ENCODE measurements at places on chromosomes 11 and 22.

- DNase-seq: no peak
Measured at GRCh38 chr22:46145361-46145851, 4.9 kb upstream of the PPARA start.

DNA sequence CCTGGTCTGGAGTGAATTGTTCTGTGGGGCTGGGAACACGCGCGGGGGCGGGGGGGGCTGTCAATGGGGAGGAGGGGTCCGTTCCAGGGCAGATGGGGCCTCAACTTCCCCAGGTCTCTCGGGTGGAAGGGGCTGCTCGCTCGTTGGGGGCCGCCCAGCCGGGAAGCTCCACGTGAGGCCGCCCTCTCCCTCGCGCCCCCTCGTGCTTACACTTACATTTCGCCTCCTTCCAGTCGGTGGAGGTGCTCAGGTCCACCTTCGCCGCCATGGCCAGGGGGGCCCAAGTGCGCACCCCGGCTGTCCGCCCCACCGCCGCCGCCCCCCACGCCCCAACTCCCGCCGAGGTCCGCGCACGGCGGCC, 452 bp downstream of the MACROD1 start:
- peak; percentile 40 for DNase-seq

GRCh38 chr11:122398167-122398566, 257.4 kb upstream of the UBASH3B start:
- DNase-seq: no peak

DNA sequence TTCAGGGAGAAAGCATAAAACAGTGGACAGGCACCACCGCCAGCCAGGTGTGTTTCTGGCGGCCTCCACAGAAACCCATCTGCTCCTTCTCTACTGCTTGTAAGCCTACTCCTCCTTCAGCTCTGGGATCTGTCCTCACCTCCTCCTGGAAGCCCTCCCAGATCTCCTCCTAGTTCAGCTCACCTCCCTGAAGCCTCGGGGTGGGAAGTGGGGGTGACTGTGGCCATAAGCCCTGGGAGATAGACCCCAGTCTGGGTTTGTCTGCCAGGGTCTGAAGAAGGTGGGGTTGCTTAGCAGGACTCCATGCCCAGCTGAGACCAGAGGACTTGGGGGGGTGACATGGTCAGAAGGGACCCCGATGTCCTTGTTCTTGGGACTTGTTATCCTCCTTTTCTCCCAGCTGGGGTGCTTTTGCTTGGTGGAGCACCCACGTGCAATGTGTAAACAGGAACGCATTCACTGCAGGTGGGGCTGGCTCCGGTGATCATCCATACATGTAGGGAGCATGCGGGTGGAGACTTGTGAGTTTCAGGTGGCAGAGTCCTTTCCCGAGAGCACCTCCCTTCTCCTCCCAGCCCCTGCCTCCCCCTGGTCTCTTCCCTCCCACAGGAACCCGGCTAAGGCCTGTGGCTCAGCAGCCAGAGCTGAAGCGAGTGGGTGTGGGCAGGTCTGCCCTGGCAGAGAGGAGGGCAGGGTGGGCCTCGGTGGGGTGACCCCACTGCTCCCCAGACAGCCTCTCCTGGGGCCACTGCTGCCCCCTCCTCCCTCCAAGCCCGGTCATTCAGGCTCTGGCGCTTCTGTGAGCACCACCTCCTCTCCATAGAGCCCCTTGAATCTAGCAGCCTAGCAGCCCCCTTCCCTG, 25.9 kb downstream of the MRGPRG start:
- DNase-seq: no peak

GRCh38 chr11:120756931-120757330, 245.4 kb downstream of the GRIK4 start:
- no peak for DNase-seq

DNA sequence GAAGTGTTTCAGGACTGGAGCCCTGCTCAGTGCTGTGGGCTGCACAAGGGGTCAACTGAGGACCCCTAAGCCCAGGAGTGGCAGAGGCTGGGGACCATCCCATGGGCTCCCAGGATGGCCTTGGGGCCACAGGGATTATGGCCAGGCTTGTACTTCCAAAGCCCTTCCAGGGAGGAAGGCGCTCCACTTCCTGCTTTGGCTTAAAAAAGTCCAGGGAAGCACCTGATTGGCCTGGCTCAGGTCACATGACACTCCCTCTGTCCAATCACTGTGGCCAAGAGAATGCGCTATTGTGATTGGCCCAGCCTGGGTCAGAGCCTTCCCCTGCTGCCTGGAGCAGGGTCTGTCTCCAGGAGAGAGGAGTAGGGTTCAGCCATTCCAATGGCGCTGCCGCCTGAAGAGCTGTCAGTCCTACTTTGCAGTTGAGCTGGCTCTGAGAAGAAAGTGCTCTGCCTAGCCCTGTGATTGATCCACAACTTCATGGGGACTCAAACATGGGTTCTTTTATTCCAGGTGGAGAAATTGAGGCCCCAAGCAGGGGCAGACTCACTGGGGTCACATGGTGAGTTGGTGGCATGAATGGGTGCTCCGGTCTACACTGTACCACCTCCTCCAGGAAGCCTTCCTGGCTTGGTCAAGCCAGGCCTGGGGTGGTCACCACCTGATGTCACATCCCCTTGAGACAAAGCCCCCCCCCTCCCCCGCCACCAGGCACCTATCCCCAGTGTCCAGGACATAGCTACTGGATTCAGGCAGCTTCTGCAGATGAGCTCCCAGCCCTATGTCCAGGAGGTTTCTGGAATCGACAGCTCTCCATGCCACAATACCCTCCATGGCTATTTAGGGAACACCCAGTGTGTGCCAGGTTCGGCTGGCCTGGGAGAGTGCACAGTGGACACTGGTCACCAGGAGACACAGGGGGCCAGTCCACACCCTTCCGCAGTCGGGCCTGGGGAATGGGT, 48.2 kb downstream of the RTN4R start:
- DNase-seq: peak; percentile 52

- DNase-seq: no peak
Measured at GRCh38 chr11:28315440-28315839, 207.3 kb downstream of the METTL15 start.

DNA sequence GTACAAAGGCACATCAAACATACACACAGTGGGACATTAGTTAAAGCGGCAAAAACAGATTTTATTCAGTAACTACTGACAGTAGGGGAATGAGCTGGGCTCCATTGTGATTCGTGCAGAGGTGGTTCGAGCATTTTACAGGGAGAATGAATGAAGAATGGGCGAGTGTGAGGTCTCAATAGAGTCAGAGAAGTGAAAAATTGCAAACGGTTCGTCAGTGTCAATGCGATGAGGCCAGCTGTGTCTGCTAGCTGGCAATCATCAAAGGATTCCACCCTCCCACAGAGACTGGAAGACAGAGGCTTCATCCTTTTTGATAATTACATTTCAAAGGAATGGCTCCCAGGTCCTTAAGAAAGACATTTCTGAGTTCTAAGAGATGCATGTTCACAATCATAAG, 17.4 kb downstream of the OR4D9 start:
- DNase-seq: no peak

- no peak for DNase-seq
Measured at GRCh38 chr11:122271745-122272144, 155.7 kb upstream of the BLID start.

DNA sequence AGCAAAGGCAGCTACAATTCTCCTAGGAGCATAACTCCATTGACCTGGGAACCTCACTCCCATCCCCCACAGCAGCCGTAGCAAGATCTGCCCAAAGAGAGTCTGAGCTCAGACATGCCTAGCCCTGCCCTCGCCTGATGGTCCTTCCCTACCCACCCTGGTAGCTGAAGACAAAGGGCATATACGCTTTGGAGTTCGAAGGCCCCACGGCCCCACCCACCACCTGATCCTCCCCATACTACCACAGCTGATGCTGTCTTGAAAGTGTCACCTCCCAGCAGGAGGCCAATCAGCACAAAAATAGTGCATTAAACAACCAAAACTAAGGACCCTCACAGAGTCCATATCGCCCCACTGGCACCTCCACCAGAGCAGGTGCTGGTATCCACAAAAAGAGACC, 22.6 kb upstream of the GNAZ start:
- DNase-seq: no peak

GRCh38 chr22:17155941-17156340, 3.1 kb downstream of the HDHD5 start:
- no peak for DNase-seq

GRCh38 chr11:36041988-36042611, 98.2 kb downstream of the LDLRAD3 start:
- no peak for DNase-seq

DNA sequence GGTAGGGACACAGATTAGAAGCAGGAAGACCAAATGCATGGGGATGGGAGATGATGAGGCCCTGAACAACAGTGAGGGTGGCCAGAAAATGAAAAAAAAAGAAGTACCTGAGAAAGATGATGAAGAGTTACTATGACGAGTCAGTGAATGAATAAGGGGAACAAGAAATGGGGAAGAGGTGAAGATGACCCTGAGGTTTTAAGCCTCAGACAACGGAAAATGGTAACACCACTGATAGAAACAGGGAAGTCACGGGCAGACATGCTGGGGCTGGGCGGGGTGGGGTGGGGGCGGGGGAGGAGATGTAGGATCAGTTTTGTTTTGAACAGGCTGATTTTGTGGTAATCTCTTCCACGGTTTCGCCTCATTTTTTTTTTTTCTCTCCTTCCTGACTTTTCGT, 205.1 kb upstream of the CADM1 start:
- DNase-seq: no peak
